Stimulated activated CD4-positive, alpha-beta T cell treated with anti-CD3 and anti-CD28 coated beads, TNF-alpha, amount 100 ng/mL, for 1 hour (primary cell): ENCODE measurements at places on chromosomes 6 and 20.

DNA sequence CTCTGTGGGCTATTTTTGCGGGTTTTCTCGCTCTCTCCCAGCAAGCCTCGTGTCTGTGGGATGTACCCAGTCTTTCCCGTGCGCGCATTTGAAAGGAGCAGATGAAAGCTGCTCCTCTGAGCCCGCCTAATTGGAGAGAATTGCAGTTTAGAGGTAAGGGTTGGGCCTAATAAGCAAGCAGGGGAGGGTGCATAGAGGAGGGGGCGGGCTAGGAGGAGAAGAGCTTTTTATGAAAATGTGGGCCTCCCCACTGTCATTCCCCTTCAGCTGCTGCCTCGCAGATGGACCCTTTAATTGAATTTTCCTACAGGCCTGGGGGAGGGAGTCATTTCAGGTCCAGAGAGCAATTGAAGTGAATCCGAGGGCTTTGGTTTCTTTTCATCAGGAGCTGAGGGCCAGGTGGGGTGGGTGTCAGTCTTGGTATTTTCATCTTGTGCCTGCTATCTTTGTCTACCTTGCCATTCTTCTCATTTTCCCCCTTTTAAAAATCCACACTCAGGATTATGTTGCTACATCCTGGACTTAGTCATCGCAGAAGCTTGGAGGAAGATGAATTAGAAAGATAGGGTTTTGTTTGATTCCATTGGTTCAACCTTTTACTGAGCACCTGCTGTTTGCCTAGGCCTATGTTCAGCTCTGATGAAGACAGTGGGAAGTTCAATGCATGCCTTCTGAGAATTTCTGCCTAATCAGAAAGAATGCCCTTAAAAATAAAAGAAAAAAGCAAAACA lies 423.4 kb downstream of the CD83 start:
- DNase-seq, result no peak

GRCh38 chr6:169042061-169042460 lies 211.6 kb downstream of the THBS2 start:
- DNase-seq, result no peak

- DNase-seq, result no peak
Observed at GRCh38 chr6:110823146-110823545, 7.9 kb upstream of the CDK19 start.

GRCh38 chr20:46970937-46971630 lies 76.4 kb downstream of the EYA2 start:
- no peak for DNase-seq

DNA sequence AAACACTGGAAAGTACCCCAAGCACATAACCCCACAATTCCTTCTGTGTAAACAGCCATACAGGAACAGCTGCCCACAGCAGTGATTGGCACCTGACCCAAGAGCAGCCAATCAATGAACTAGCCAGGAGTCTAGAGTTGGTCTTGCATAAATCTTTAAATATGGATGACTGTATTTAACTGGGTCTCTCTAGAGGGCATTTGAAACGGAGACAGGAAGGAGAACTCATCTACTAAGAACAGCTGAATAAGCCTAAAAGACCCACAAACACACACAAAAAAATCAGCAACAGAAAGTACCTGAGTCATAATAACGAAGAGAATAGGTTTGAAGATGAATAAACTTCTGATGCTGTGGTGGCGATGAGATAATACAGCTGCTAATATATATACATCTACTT lies 49.0 kb upstream of the ASF1A start:
- no peak for DNase-seq

DNA sequence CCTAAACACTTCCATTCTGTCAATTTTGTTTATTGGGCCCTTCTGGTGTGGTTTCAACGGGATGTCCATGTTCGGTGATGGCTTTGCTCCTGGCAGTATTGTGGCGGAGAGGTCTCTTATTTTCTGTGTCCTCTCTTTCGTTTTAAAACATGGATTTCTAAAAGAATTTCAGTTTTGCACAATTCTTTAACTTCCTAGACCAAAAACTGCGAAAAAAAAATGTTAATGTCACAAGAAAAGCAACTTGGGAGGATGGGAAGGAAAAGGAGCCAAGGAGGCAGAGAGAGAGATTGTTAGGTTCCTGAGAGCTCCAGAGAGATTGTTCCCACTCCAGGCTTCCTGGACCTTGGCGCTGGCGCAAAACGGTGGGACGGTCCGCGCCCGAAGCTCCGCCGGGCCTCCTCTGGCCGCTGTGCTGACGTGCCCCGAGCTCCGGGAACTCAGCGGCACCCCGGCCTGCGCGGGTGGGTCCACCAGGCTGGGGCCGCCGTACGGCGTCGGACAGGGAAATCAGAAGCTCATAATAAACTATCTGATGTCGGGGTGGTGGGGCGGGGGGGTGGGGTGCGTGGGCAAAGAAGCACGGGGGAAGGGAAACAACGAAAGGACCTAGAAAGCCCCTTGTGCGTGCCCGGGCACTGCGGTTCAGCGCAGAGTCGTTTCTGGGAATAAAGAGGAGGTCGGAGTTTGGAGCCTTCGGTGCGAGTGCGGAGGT lies 951 bp upstream of the OLIG3 start:
- no peak for DNase-seq

DNA sequence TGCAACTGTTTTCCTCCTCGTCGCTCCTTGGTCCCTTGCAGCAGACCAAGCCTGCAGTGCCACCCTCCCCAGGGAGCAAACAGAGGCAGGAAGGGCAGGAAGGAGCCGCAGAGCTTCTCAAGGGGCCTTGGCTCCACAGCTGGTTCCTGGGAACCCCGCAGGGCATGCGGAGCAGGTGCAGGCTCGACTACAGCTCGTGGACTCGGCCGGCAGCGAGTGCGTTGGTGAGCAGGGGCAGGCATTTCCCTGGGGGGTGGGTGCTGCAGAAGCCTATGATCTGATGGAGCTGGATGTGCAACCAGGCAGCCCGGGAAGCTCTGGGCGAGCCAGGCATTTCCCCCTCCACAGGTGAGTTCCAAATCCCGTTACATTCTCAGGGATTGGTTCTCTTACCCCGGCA lies 37.1 kb downstream of the FRMD1 start:
- DNase-seq, result no peak

DNA sequence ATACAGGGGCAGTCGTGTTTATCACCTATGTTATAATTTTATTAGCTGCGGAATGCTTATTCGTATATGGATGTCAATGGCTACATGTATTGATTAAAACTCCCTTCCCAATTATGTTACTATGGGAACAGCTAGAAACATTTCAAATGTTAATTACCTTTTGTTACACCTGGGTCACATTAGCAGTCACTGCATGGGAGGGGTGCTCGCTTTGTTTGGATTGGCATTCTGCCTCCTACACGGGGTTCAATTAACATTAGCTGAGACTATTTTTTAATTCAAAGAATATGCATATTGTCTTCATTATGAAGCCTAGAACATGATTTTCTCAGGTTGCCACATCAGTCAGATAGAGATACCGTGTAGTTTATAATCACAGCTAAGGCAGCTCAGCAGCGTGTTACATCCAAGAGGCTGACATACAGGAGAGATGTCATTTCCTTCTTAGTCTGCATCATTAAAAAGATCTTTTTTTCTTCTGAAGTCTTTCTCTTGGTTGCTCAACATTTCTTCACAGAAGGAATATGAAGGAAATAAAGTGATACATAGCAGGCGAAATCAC lies 76.2 kb upstream of the RPS6KA2 start:
- DNase-seq, result no peak

DNA sequence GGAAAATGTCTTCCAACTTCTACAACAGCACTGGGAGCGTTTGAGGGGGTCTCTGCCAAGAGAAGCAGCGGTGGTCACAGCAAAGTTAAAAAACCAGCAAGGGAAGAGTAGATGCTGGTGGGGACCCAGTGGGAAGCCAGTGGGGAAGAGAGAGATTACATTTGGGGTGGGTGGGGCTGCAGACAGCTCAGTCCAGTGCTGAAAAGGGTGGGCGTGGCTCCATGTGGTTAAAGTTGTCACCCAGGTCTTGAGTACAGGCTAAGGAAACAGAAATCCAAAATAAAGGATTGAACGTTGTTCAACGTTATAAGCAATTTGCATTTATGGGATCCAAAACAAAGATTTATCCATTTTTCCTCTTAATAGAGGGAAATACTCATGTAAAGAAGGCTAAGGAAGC lies 106.3 kb upstream of the LY86 start:
- no peak for DNase-seq

DNA sequence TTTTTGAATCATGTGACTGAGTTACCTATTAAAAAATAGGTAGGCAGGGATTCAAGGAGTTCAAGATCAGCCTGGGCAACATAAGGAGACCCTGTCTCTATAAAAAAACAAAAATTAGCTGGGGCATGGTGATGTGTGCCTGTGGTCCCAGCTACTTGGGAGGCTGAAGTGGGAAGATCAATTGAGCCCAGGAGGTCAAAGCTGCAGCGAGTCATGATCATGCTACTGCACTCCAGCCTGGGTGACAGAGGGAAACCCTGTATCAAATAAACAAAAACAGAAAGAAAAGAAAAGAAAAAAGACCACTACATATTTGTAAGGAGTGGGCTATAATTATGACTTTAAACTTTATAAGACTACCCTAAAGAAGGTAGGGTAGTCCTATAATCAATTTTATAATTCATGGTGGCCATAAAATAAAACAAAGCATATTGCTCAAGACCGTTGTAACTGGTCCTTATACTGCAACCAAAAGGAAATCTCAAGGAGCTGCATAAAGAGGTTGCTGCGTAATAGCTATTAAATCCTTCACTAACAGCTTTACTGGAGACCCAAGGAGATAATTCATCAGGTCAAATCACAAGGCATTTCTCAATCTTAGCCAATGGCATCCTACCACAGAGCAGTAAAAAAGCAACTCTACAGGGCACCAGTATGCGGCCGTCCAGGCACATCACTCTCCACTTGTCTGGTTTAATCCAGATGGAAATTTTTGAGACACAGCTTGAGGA lies 13.5 kb downstream of the PIGU start:
- DNase-seq, result no peak

DNA sequence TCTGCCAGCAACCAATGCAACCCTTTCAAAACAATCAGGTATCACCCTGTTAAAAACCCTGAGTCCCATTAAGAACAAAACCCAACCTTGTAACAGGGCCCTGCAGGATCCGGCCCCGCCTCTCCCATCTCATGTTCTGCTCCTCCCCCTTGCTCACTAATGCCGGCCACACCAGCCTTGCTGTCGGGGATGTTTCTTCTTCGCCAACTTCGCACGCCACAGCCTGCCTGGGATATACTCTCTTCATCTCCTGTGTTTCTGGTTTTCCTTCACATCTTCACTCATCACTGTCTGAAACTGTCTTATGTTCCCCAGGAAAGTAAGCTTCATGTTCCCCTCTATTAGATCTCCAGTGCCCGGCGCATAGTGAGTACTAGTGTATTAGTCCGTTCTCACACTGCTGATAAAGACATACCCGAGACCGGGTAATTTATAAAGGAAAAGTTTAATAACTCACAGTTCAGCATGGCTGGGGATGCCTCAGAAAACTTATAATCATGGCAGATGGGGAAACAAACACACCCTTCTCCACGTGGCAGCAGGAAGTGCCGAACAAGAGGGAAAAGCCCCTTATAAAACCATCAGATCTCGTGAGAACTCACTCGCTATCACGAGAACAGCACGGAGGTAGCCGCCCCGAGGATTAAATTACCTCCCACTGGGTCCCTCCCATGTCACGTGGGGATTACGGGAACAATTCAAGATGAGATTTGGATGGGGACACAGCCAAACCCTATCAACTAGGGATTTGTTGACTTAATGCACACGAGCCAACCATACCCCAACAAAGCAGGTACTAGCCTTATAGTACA lies 5.1 kb downstream of the TP53RK start:
- DNase-seq, result no peak

DNA sequence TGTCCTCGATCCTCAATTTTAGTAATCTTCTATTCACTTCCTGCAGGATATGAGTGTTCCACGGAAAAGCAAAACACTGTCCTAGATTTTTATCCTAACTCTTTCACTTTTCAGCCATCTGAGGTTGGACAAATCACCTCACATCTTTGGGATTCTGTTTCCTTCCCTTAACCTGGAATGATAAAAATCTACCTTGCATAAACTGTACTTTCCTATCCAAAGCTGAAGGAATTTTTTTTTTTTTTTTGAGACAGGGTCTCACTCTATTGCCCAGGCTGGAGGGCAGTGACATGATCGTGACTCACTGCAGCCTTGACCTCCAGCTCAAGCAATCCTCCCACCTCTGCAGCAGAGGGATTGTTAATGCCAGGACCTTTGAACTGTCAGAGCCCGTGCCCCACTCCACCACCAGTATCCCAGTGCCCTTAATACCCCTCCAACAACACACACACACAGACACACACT lies 20.5 kb downstream of the CAPN11 start:
- no peak for DNase-seq

GRCh38 chr20:19079536-19080299 lies 132.7 kb upstream of the SLC24A3 start:
- DNase-seq, result no peak

DNA sequence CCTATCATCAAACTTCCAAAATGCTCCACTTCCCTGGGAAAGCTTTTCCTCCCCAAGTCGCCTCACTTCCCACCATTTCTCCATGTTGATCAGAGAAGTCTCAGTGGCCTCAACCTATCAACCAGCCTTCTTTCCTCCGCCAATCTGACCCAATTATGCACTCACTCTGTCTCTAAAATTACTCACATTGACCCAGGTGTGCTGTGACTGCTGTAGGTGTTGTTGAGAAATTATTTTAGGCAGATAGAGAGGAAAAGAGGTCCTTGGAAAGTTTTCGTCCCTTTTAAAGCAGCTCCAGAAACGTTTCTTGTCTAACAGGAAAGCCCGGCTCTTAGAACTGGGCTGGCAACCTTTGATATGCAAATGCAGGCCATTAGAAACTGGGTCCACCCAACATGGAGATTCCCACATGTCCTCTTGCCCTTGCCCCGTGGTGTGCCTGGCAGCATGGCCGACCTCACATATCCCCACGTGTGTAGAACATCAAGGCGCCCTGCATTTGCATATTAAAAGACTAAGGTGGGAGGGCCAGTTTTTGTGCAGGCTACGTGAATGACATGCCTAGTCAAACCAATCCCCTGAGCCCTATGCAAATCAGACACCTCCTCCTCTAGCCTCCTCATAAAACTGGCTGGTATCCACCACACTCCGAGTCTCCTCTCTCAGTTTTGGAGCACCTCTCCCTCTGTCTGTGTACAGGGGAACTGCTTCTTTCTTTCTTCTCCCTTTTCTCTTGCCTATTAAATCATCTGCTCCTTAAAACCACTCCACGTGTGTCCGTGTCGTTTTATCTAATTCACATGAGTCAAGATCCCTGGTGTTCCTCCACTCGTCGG lies 12.9 kb downstream of the IPCEF1 start:
- DNase-seq, result no peak

DNA sequence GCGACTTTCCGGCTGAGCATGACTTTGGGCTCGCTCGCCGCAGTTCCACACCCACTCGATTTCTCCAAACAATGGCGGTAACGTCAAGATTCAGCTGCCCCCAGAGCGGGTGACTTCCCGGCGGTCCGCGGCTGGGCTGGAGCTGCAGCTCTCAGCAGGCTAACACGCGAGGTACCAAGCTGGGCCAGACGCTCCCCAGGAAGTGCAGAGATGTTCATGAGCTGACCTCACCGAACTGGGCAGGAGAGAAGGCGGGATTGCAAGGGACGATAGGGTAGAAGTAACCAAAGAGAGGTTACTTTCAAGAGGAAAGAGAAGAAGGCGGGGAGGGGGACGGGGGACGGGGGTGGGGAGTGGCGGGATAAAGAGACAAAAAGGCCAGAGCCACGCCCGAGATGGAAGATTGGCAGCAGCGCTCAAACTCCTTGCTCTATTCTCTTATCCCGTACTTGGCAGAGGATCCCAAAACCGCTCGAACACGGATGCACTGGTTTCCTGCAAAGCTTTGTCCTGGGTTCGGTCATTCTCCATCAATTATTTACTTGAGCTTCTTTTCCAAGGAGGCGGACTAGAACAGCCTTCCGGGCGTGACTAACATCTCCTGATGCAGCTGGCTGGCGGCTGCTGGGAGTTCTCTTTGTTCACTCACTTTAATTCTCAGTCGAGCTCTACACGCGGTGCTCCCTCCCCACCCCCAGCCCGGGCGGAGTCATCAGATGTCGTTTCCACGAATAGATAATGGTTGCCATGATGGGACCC lies at the start of gene MTCL3:
Gene MTCL3 (minus strand): TSS at position 626 of the 759 bp plus-strand sequence.
- DNase-seq, result no peak
